ENCODE measurements at places on chromosomes 16 and 17.

GRCh38 chr17:82091264-82092066, 6.6 kb downstream of the FASN start:
- H3K4me1 ChIP-seq, result peaks cover 4% of the 10 kb centered on the region
- no peaks in the 10 kb centered on the region for H3K27me3 ChIP-seq

DNA sequence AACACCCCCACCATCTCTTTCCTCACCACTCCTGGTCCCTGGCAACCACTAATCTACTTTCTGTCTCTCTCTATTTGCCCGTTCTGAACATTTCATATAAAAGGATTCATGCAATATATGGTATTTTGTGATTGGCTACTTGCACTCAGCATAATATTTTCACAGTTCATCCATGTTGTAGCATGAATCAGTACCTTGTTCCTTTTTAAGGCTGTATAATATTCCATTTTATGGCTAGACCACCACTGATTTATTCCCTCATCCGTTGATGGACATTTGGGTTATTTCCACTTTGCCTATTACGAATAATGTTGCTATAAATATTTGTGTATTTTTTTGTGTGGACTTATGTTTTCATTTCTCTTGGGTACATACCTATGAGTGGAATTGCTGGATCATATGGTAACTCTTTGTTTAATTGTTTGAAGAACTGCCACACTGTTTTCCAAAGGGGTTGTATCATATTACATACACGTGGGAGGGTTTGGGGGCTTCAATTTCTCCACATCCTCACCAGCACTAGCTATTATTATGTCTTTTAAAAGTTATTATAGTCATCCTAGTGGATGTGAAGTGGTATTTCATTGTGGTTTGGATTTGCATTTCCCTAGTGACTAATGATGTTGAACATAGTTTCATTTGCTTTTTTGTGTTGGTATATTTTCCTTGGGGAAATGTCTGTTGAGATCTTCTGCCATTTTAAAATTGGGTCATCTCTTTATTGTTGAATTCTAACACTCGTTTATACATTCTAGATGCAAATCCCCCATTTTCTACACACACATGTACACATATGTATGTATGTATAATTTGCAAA, 26.3 kb downstream of the SEC14L5 start:
- H3K36me3 ChIP-seq, result no peaks in the 10 kb centered on the region
- no peak overlapping the region for H3K27ac ChIP-seq
- H3K27me3 ChIP-seq, result peaks cover 23% of the 10 kb centered on the region
- no peak overlapping the region for H3K4me3 ChIP-seq

- DNase-seq, result no peak
- no peaks in the 10 kb centered on the region for H3K36me3 ChIP-seq
Observed at GRCh38 chr17:58170622-58171021, 3.8 kb downstream of the OR4D2 start.

GRCh38 chr17:27530764-27531391, 74.6 kb downstream of the KSR1 start:
- peak overlapping the region; percentile 4 for H3K27ac ChIP-seq
- no peak for DNase-seq
- H3K4me1 ChIP-seq, result peaks cover 57% of the 10 kb centered on the region
- H3K27me3 ChIP-seq, result no peaks in the 10 kb centered on the region
- H3K4me3 ChIP-seq, result no peak overlapping the region

- DNase-seq, result no peak
- no peaks in the 10 kb centered on the region for H3K36me3 ChIP-seq
- H3K4me1 ChIP-seq, result no peaks in the 10 kb centered on the region
- no peaks in the 10 kb centered on the region for H3K27me3 ChIP-seq
Observed at GRCh38 chr17:77306790-77307478, 166.2 kb downstream of the SEC14L1 start.

Data from activated T-helper 2 cell treated with anti-CD3 and anti-CD28 coated beads, Interferon-gamma antibody, Interleukin-2, Interleukin-4, amounts not matched to agents 10 μg/mL and 5 μg/mL and 100 μg/mL, durations not matched to agents 14 hours and 24 hours and 36 hours (primary cell).